ENCODE measurements at places on chromosomes 4 and X.

GRCh38 chr4:151991001-151991883 is 230.4 kb upstream of the GATB start:
- DNase-seq = no peak

GRCh38 chr4:56289934-56290333 is 97.4 kb downstream of the AASDH start:
- DNase-seq = no peak

GRCh38 chrX:17519358-17519757 is 144.4 kb downstream of the NHS start:
- no peak for DNase-seq

DNA sequence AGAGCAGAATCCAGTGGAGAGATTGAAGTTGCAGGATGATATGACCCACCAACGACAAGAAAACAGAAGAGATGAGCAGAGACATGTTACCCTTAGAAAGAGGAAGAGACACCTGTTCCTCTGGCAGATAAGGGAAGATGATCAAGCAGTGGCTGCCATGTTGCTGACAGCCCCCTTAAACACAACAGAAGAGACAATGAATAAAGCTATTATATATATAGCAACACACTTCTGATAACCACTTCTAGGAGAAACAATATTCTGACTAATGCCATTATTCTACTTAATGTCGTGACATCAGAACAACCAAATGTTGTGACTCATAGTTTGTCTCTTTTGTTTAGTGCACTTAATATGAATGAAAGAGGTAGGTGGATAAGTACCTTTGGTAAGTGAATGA is 44.9 kb downstream of the SH3RF1 start:
- no peak for DNase-seq

DNA sequence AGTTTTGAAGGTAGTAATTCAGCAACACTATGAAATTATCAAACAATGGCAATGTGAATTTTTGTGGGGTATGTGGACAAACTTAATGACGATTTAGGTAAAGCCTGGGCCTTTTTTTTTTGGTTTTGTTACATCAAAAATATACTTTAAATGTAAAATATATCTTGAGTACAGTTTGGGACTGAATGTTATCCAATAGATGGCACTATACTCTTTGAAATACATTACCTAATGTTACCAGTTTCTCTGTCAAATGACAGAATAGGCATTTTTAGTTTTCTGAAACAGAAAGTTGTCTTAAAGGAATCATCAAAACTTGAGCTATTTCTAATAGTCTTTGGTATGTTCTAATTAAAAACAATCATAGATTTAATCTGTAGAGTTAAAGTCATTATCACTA is 1651.9 kb downstream of the C4orf33 start:
- no peak for DNase-seq

- no peak for DNase-seq
Observed at GRCh38 chr4:47494124-47494430, 9.0 kb downstream of the ATP10D start.

DNA sequence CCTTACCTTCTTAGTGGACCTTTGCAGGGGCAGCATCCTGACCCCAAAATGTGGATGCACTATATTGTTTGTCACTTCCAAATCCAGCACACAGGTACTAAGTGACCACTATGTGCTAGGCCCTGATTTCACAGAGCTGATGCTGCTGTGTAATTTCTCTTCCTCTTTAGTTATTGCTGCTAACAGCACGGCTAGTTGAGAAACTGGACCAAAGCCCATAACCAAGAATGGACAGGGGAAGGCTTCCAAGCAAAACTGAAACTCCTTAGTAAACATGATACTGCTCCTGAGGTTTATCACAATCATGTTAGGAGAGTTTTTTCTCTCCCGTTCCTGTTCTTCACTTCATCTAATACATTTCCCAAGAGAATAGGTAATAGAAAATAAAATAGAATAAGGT is 172.9 kb upstream of the TTC29 start:
- no peak for DNase-seq

- DNase-seq = no peak
Observed at GRCh38 chr4:2812612-2813354, 19.9 kb downstream of the SH3BP2 start.

GRCh38 chrX:69535661-69536060 is 31.5 kb downstream of the NALF2 start:
- DNase-seq = peak; percentile 7

DNA sequence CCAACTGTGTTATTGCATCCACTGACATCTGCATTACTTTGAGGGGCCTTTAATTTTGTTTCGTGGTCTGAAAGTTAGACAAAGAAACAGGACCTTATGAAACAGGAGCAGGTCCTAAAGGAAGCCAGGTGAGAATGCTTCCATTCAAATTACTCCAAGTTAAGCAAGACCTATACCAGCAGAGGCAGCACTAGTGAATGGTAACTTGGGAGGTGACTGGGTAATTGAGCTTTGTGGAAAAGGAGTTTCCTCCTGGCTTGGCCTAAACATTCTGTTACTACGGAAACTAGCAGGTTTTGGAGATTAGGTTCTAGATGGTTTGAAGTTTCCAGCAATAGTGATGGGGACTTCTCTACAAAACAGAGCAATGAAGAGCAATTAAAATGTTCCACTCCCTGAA is 173.5 kb downstream of the NKX6-1 start:
- no peak for DNase-seq

GRCh38 chrX:78643096-78643495 is 16.0 kb downstream of the RTL3 start:
- no peak for DNase-seq

GRCh38 chrX:95889279-95889678 is 795.4 kb upstream of the DIAPH2 start:
- no peak for DNase-seq

- no peak for DNase-seq
Observed at GRCh38 chr4:36288731-36289426, 7.5 kb downstream of the DTHD1 start.

DNA sequence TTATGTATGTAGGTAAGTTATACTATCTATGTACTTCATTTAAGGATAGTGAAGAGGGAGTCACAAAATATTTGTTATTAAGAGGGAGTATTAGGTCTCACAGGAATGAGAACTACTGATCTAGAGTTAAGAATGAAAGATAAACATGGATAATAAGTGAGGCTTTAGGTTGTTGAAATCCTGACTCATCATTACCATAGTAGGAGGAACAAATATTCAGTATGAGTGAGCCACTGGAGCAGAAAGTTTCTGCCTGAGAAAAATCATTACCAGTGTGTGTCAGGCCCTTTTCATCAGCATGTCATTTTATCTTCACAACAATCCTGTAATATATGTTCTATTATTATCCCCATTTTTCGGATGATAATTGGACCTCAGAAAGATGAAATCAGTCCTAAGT is 27.2 kb upstream of the IGSF1 start:
- DNase-seq = no peak

DNA sequence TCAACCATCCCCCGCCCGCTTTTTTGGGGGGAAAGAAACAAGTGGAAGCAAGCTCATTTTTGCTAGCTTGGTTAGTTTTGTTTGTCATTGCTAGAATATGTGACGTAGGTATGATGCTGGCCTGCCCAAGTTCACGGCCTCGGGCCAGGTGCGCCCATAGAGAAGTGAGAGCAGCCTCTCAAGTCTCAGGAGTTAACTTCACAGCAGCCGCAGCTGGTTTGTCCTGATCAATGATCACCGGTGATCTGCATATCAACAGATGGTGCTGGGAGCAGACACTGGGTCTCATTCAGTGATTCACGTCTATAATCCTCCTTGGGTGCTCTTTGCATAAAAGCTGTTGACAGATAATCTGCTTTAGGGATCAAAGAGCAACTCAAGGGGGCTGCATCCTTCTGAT is 50.1 kb downstream of the ENPP6 start:
- no peak for DNase-seq

Measured in NCI-H1105 (cell line).